ENCODE measurements at places on chromosomes 2 and 18. TPM values are rescaled to one million over a fixed set of nuclear protein-coding genes. Genes with fewer than 3 reads are reported as not detected.

DNA sequence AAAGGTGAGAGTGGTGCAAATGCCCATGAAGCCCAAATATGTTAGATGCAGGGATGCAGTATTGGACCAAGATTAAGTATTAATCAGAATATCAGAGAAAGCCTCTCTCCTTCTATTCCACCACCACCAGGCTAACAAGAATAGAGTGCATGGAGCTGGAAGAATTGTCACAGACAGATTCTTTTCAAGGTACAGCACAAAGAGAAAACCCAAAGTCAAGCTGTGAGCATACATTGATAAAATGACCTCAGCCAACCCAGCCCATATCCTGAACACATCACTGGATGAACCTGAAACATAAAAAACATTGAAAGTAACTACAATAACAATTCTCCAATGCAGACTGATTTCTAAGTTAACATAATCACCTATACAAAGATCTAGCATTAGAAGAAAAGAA, 445.7 kb upstream of the NETO1 start:
- no peak for DNase-seq
- no peaks in the 10 kb centered on the region for H3K36me3 ChIP-seq
- no peak overlapping the region for H3K27ac ChIP-seq
- H3K4me3 ChIP-seq, result no peak overlapping the region
- H3K4me1 ChIP-seq, result no peaks in the 10 kb centered on the region
- H3K27me3 ChIP-seq, result no peaks in the 10 kb centered on the region

- no peak overlapping the region for H3K4me3 ChIP-seq
- H3K27ac ChIP-seq, result no peak overlapping the region
- no peaks in the 10 kb centered on the region for H3K27me3 ChIP-seq
- H3K4me1 ChIP-seq, result no peaks in the 10 kb centered on the region
- no peaks in the 10 kb centered on the region for H3K36me3 ChIP-seq
Measured at GRCh38 chr2:79697200-79697599, 184.3 kb downstream of the CTNNA2 start.

GRCh38 chr2:167487728-167488127, 599.4 kb downstream of the XIRP2 start:
- no peaks in the 10 kb centered on the region for H3K4me1 ChIP-seq
- H3K36me3 ChIP-seq, result no peaks in the 10 kb centered on the region
- no peak for DNase-seq

Gene CXCR4
- total RNA-seq, result 23.7 TPM

GRCh38 chr2:29375843-29376242, 260.6 kb downstream of the CLIP4 start:
- no peaks in the 10 kb centered on the region for H3K4me1 ChIP-seq
- no peak overlapping the region for H3K27ac ChIP-seq
- H3K36me3 ChIP-seq, result no peaks in the 10 kb centered on the region
- no peaks in the 10 kb centered on the region for H3K27me3 ChIP-seq

- H3K4me3 ChIP-seq, result no peak overlapping the region
- no peaks in the 10 kb centered on the region for H3K27me3 ChIP-seq
- no peak for DNase-seq
- H3K36me3 ChIP-seq, result no peaks in the 10 kb centered on the region
- no peaks in the 10 kb centered on the region for H3K4me1 ChIP-seq
- no peak overlapping the region for H3K27ac ChIP-seq
Measured at GRCh38 chr2:181859123-181859522, 32.4 kb upstream of the ITPRID2 start.

GRCh38 chr18:11119550-11119949, 29.8 kb downstream of the PIEZO2 start:
- no peaks in the 10 kb centered on the region for H3K36me3 ChIP-seq
- no peaks in the 10 kb centered on the region for H3K4me1 ChIP-seq
- DNase-seq, result no peak

DNA sequence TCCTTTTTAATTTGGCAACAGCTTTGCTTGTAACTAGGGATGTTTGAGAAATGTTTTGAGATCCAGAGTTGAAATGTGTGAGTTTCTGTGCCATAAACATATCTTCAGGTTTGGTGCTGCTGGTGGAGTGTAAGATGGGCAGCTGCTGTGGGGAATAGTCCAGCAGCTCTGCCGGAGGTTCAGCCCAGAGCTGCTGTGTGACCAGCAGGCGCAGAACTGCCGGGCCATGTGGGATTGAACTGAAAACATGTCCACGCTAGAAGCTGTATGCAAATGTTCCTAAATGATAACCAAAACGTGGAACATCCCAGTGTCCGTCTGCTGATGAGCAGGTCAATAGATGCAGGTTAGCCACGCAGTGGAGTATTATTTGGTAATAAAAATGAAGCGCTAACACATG, 99.6 kb downstream of the DGKD start:
- H3K36me3 ChIP-seq, result peaks cover 8% of the 10 kb centered on the region
- no peak overlapping the region for H3K27ac ChIP-seq
- H3K27me3 ChIP-seq, result no peaks in the 10 kb centered on the region
- no peak overlapping the region for H3K4me3 ChIP-seq

Gene INSIG2
- 43.2 TPM for total RNA-seq

DNA sequence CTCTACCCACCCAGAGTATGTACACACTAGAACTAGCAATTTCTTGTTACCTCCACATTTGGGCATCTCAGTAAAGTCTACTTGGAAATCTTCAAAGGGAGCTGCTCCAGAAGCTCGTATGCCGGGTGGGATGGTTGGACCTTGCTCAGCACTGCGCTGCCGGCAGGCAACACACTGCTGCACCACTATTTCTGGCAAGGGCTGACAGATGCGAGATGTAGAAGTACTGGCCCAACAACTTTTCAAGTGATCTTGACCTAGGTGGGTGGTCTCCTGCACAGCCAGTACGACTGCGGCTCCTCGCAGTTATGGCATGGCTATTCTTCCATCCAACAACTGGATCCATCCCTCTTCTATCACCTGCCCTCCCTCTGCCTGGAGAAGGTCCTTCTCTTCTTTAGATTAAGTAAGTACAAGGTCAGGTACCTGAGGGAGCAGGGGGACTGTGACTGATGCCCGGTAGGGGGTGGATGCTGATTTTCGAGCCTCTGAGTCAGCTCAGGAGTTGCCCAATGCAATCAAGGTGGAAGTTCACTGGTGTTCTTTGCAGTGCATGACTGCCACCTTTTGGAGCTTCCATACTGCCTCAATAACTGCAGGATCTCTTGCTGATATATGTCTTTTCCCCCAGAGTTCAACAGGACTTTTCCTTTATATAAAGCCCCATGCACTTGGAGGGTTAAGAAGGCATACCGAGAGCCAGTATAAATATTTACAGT, 100.4 kb upstream of the SLC1A4 start:
- no peaks in the 10 kb centered on the region for H3K36me3 ChIP-seq
- DNase-seq, result no peak
- H3K4me1 ChIP-seq, result no peaks in the 10 kb centered on the region

Gene KLHL14
- total RNA-seq, result 0.09 TPM

Measured in aorta (tissue), 5 donors.